Naive thymus-derived CD4-positive, alpha-beta T cell (primary cell): ENCODE measurements at places on chromosomes 3 and 15. TPM values are rescaled to one million over a fixed set of nuclear protein-coding genes. Genes with fewer than 3 reads are reported as not detected.

- peaks cover 24% of the 10 kb centered on the region for H3K4me1 ChIP-seq
- no peak overlapping the region for H3K27ac ChIP-seq
- H3K27me3 ChIP-seq, result no peaks in the 10 kb centered on the region
- no peaks in the 10 kb centered on the region for H3K36me3 ChIP-seq
- DNase-seq, result no peak
Measured at GRCh38 chr3:16504242-16504641, 9.3 kb downstream of the RFTN1 start.

- H3K4me1 ChIP-seq, result no peaks in the 10 kb centered on the region
- DNase-seq, result no peak
Measured at GRCh38 chr15:91938136-91938535, 84.6 kb downstream of the SLCO3A1 start.

GRCh38 chr3:107524841-107525643, 2.3 kb downstream of the BBX start:
- H3K27me3 ChIP-seq, result no peaks in the 10 kb centered on the region
- peak overlapping the region; percentile 82 for H3K4me3 ChIP-seq
- H3K36me3 ChIP-seq, result no peaks in the 10 kb centered on the region
- H3K4me1 ChIP-seq, result peaks cover 9% of the 10 kb centered on the region
- peak; percentile 27 for DNase-seq
- peak overlapping the region; percentile 91 for H3K27ac ChIP-seq

DNA sequence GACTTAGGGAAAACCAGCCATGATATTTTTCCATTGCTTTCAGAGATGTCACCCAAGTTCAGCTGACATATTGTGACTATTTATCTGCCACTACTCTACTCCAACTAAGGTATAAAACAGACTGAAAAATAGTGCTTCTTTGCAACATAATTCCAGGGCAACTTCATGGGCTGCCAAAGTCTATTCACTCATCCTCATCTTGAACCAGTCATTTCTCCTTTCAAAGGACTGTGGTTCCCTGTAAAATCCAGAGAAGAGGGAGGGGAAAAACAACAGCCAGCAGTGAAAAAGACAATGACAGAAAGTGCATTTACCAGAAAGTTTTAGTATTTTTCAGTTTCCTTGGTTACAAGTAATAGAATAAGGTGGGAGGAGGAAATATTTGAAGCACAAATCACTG, 191.1 kb downstream of the EFHB start:
- no peak overlapping the region for H3K27ac ChIP-seq
- H3K4me3 ChIP-seq, result no peak overlapping the region
- H3K27me3 ChIP-seq, result no peaks in the 10 kb centered on the region
- no peak for DNase-seq
- no peaks in the 10 kb centered on the region for H3K4me1 ChIP-seq

Gene KLHL40
- polyA plus RNA-seq, result not detected

GRCh38 chr3:112546216-112546759, 15.5 kb downstream of the ATG3 start:
- no peaks in the 10 kb centered on the region for H3K27me3 ChIP-seq
- peaks cover 24% of the 10 kb centered on the region for H3K36me3 ChIP-seq
- no peak for DNase-seq
- no peak overlapping the region for H3K27ac ChIP-seq
- no peaks in the 10 kb centered on the region for H3K4me1 ChIP-seq

Gene TMCO5A
- not detected for polyA plus RNA-seq

- no peak overlapping the region for H3K4me3 ChIP-seq
- H3K27ac ChIP-seq, result no peak overlapping the region
- DNase-seq, result no peak
Measured at GRCh38 chr3:165446555-165446954, 250.4 kb upstream of the SLITRK3 start.

Gene ECE2
- not detected for polyA plus RNA-seq

Gene TOP2B
- 118 TPM for polyA plus RNA-seq

- no peaks in the 10 kb centered on the region for H3K4me1 ChIP-seq
Measured at GRCh38 chr3:142065932-142066331, 83.4 kb downstream of the TFDP2 start.

DNA sequence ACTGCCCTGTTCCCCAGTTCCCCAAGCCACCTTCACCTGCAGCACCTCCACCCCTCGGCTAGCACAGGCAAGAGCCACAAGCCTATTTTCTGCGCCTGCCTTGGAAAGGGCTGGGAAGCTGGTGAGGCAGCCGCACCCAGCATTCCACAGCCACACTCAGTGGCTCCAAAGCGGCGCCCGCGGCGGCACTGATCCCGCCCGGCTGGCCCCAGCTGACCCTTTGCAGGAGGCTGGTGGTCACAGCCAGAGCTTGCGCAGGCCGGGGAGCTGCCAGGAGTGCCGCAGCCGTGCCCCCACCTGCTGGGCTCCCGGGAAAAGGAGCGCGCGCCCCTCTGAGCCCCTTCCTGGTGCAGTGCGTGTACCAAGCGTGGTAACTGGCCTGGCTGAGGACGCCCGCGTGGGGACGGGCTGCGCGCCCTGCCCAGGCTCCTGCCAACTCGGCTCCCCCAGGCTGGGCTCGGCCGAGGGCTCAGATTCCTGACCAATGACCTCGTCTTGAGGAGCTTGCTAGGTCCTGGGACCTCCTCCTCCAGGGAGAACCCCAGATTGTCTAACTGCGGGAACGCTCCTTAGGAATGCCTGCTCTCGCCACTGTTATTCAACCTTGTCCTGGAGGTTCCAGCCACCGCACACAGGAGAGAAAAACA, 13.3 kb downstream of the GRAMD2A start:
- H3K4me1 ChIP-seq, result no peaks in the 10 kb centered on the region
- no peak overlapping the region for H3K4me3 ChIP-seq
- no peak for DNase-seq

DNA sequence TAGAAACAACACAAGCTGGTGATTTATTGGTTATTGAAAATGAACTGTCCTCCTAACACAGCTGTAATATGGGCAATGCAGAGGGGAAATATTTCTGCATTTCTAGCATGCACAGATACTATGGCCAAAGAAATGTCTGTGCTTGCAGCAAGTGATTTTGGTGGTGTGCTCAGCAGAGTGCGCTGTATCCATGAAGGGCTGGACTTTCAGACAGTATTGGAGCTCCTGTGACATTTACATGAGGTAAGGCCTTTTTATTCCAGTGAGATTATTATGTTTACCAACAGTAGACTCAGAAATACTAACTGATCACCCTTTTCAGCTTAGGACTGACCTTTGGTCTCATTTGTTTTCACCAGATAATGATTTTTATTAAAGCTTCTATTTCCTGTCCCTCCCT, 1302.6 kb upstream of the EPHA6 start:
- no peaks in the 10 kb centered on the region for H3K4me1 ChIP-seq
- no peaks in the 10 kb centered on the region for H3K36me3 ChIP-seq
- H3K4me3 ChIP-seq, result no peak overlapping the region

GRCh38 chr3:147816752-147817151, 407.6 kb downstream of the ZIC1 start:
- H3K27ac ChIP-seq, result no peak overlapping the region
- no peak overlapping the region for H3K4me3 ChIP-seq
- H3K4me1 ChIP-seq, result no peaks in the 10 kb centered on the region

- no peaks in the 10 kb centered on the region for H3K4me1 ChIP-seq
- no peaks in the 10 kb centered on the region for H3K36me3 ChIP-seq
- no peak overlapping the region for H3K4me3 ChIP-seq
- H3K27me3 ChIP-seq, result no peaks in the 10 kb centered on the region
Measured at GRCh38 chr3:160134964-160135363, 90.3 kb upstream of the C3orf80 start.

DNA sequence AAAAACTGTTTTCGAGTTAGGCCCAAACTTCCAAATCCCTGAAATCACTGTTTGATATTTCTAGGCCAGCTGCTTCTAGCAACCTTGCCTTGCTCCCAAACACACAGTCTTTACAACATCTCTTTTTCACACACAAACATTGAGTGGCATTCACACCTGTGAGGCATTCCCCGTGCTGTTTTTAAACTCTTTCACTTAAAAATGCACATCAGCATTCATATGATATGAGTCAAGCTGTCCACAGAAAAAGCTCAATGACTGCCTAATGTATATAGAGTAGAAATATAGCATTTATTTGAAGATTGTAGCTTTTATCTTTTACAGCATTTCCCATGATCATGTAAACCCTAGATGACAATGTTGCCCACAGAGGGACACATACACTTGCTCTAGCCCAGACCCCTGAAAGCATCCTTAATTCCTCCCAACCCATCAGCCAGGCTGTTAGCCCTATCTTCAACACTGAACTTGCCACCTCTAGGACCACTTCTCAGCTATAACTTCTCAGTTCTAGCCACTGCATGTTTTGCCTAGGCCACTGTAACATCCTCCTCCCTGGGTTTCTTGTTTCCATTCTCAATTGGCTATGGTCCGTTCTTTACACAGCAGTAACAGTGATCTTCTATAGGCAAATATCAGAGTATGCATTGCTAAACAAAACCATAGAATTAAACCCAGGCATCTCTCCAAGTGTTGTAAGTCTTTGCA, 782.6 kb downstream of the DIPK2A start:
- no peak overlapping the region for H3K4me3 ChIP-seq
- no peaks in the 10 kb centered on the region for H3K27me3 ChIP-seq
- DNase-seq, result no peak
- no peak overlapping the region for H3K27ac ChIP-seq

DNA sequence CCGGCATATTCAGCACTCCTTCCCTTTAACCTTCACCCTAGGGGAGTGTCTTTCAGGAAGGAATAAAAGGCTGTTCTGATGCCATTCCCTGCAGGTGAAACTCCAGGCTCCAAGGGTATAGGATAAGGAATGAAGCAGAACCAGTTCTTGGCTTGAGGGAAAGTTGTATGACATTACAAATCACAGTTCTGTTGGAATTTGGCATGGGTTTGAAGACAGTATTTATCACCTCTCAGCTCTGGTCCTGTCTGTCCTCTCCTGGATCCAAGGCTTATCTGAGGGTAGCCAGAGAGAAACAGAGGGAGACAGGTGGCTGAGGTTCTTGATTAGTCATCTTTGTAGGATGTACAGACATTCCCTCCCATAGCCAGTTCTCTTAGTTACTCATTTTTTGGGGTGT, 37.1 kb downstream of the RAB11A start:
- no peak overlapping the region for H3K27ac ChIP-seq
- H3K4me3 ChIP-seq, result no peak overlapping the region
- H3K36me3 ChIP-seq, result no peaks in the 10 kb centered on the region

Gene CHAC1
- 0.39 TPM for polyA plus RNA-seq

Gene OXSR1
- 12.3 TPM for polyA plus RNA-seq
